Fibroblast of villous mesenchyme (primary cell): ENCODE measurements at places on chromosomes 4 and X.
A peak's percentile ranks its signal among the peaks of the same experiment; 100 is the strongest.

DNA sequence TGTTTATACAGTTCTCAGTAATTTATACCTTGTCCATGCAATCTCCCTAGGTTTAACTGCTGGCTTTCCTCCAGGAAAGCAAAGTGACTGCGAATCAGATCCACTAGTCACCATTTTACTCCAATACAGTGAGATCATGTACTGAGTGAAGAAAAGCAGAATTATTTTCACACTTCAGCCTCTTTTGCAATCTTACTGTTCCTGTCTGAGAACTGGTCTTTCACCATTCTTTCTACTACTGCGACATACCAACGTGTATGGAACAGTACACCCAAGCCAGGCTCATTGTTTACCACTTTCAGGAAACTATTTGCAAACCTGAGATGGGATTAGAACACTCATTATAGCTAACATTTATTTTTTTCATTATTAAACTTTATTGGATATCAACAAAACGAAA is 8.0 kb upstream of the MSL3 start:
- no peak for DNase-seq

DNA sequence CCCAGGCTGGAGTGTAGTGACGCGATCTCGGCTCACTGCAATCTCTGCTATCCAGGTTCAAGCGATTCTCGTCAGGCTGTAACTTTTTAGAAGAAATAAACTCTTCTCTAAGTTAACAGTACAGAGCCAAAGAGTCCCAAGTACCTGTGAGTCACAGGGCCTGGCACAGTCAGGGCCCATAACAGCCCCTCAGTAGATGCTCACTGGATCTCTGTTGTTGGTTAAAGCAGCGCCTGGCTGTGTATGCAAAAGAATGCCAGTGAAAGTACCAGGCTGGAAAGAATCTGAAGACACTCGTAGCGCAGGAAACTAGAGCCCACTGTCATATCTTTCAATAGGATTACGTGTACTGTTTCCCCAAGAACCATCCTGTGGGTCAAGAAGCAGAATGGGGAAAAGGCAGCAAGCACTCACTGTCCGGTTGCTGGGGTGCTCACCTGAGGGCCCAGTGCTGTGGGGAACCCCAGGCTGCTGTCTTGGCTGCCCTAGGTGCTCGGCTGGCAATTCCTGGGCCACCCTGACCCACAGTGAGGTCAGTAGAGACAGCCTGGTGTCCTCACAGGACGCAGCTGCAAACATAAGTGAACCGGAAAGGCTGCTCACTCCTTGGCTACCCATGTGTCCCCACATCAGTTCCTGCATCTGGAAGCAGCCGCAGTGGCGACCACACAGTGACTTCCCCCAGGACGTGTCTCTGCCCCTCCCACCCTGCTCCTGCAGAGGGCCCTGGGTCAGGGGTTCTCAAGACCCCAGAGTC is 3.1 kb upstream of the SLBP start:
- DNase-seq: no peak

DNA sequence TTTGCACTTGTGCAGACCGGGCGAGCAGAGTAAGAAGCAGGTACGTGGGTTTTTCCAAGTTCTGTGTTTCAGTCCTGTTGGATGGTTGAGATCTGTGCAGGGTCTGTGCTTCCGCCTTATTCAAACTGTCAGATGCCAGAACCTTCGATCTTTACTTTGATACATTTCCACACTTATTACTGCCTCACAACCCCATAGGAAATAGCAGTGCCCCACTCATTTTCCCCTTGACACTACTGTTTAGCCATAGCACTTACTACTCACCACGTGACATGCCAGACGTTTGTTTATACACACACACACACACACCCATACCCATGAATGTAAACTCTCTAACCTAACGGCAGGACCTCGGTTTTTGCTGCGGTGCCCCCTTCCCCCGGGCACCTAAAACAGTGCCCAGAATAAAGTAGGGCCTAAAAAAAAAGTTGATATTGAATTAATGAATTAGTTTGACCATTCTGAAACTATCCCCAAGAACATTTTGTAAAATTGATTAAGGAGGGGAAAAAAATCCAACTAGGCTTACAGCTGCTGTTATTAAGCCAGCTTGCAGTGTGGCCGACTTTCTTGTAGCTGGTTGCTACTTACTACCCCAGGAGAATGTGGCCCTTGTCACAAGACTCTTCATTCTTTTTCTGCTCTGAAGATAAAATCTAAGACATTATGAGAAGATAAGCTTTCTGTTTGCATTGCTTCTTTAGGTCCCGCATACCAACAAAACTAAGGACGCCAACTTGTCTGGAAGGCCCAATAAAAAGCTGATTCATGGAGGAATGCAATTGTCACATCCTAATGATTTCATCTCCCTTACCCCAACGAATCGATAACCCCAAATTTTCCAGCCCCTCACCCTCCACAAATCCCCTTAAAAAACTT is 704 bp upstream of the SEPSECS start:
- peak; percentile 21 for DNase-seq

DNA sequence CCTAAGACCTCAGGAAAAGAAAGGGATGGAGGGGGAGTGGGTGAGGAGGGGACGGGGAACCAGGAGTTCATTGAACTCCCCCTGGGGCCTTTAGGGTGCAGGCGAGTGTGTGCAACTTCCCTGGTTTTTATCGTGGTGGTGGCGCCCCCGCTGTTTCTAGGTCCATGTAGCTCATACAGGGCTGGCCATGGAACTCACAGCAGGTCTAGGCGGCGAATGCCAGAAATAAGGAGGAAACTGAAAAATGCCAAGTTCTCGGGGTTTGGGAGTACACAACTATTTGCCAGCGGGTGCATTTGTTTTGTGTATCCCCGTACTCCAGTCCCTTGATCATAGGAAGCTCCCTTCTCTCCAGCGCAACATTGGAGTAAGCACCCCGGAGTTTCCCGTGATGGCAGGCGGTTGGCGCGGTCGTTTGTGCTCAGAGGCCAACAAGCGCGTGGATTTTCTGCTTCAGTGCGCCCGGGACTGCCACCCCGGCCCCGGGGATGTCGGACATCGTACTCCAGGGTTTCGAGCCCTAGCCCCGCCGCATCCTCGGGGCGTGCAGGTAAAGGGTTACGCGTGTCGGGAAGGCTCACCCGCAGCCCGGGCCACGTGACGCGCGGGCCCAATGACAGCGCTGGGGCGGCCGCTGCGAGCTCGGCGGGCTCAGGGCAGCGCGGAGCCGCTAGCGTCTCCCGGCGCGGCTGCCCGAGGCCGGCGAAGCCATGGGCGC is 208.9 kb downstream of the NWD2 start:
- peak; percentile 5 for DNase-seq
